ENCODE measurements at places on chromosomes 11 and 22. TPM values are rescaled to one million over a fixed set of nuclear protein-coding genes. Genes with fewer than 3 reads are reported as not detected.

The OR52J3 gene
- not detected for total RNA-seq

The TBX1 gene
- not detected for total RNA-seq

The SAC3D1 gene
- total RNA-seq: 17.6 TPM

The DNAJC24 gene
- total RNA-seq: 18.2 TPM

The CHADL gene
- total RNA-seq: 0.37 TPM

The UEVLD gene
- 21.3 TPM for total RNA-seq

The LGALS1 gene
- 6,336 TPM for total RNA-seq

The TRIM29 gene
- total RNA-seq: 1.1 TPM

The FAM180B gene
- total RNA-seq: not detected

The EHF gene
- total RNA-seq: not detected

The KRTAP5-4 gene
- total RNA-seq: not detected

The HOATZ gene
- total RNA-seq: not detected

The MMP27 gene
- not detected for total RNA-seq

The POU2AF2 gene
- total RNA-seq: not detected

The CRYBB2 gene
- not detected for total RNA-seq

The ENDOD1 gene
- 41.6 TPM for total RNA-seq

The MYRF gene
- total RNA-seq: 0.20 TPM

The POLD3 gene
- 16.5 TPM for total RNA-seq

The HMOX1 gene
- total RNA-seq: 184 TPM

The ARVCF gene
- 2.6 TPM for total RNA-seq

The PATL1 gene
- 9.2 TPM for total RNA-seq

The EML3 gene
- total RNA-seq: 25.6 TPM

The CYP2D6 gene
- 0.37 TPM for total RNA-seq

The OR51E2 gene
- total RNA-seq: not detected

The F2 gene
- not detected for total RNA-seq

The C22orf31 gene
- total RNA-seq: not detected

The VSIG2 gene
- not detected for total RNA-seq

The ALX4 gene
- not detected for total RNA-seq

The NXPE2 gene
- not detected for total RNA-seq

The SESN3 gene
- 19.5 TPM for total RNA-seq

The TSGA10IP gene
- not detected for total RNA-seq

The RTN4RL2 gene
- 1.5 TPM for total RNA-seq

The TNNI2 gene
- not detected for total RNA-seq

The STIP1 gene
- 159 TPM for total RNA-seq

The SMC1B gene
- total RNA-seq: under 0.01 TPM

The BCO2 gene
- 0.78 TPM for total RNA-seq

The HSPB2 gene
- 0.20 TPM for total RNA-seq

The PRG3 gene
- not detected for total RNA-seq

The SLC15A3 gene
- total RNA-seq: 4.5 TPM

The NR1H3 gene
- total RNA-seq: 88.2 TPM

The KRTAP5-8 gene
- not detected for total RNA-seq

The ZC3H12C gene
- total RNA-seq: 16.5 TPM

The BIK gene
- total RNA-seq: not detected

The OR51B4 gene
- total RNA-seq: not detected

The ZNRF3 gene
- total RNA-seq: 5.9 TPM

The NCAPH2 gene
- total RNA-seq: 35.3 TPM

The CNTN5 gene
- total RNA-seq: not detected

The GTSE1 gene
- 8.8 TPM for total RNA-seq

The RIN1 gene
- 68.2 TPM for total RNA-seq

The ACR gene
- total RNA-seq: not detected

The TRIM48 gene
- not detected for total RNA-seq

The OR2AT4 gene
- not detected for total RNA-seq

The ST3GAL4 gene
- 16.0 TPM for total RNA-seq

The PRR5 gene
- 6.2 TPM for total RNA-seq

The APOBEC3B gene
- 3.9 TPM for total RNA-seq

The PKDREJ gene
- total RNA-seq: not detected
